ENCODE measurements at places on chromosomes 12 and 14.

DNA sequence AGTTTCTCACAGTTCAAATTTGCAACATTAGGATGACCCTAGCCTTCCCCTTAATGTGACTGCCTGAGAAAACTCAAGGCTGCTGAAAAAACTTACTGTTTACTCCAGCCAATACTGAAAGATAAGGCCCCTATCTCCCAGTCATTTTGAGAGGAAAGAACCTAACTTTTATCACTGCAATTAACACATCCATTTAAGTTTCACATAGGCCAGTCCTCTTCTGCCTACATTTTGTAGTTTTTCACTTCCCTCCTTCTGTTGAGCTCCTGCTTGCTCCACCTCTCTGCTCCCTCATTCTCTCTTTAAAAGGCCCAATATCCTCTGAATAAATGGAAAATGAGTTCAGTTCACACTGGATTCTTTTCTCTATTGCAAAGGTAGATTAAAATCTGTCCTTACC, 1996.2 kb upstream of the FLRT2 start:
- no peak for DNase-seq

DNA sequence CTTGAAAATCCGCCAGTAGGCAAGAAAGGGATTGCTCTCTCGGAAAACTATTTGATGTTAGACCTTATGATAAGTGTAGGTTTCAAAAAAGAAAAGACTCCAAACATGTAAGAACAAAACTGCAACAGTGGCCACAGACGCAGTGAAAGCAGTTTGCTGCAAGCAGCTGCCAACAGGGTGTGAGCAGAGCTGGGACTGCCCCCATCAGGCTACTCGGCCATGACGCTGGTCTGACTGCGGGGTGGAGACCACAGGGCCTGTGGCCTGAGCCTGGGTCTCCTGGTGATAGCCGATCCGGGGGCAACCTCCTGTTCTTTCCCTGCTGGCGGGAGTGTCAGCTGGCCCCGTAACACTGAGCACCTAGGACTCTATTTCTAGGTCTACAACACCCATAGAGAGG, 63.2 kb downstream of the AMN start:
- DNase-seq = no peak

DNA sequence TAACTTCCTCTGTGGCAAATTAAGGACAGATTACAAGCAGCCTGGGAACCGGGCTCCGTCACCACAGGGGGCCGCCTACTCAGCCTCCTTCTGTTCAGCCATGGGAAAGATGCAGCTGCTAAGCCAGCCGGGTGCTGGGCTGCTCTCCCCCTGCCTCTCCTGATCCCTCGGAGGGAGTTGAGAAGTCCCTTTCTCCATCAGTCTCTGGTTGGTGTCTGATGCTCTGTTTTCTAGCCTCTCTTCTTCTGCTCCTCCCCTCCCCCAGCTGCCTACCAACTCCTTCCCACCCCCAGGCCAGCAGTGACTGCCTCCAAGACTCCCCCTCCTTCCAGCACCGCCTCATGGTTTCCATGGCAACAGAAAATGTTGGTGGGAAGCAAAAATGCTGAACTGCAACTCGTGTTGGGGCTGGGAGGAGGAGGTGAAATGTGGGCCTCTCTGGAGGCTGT, 486.7 kb downstream of the APAF1 start:
- peak; percentile 65 for DNase-seq

GRCh38 chr12:47022296-47022695, 57.1 kb upstream of the PCED1B start:
- DNase-seq = peak; percentile 59

- peak; percentile 11 for DNase-seq
These were observed 105.0 kb downstream of the FAR2 start for GRCh38 chr12:29253906-29254625.

DNA sequence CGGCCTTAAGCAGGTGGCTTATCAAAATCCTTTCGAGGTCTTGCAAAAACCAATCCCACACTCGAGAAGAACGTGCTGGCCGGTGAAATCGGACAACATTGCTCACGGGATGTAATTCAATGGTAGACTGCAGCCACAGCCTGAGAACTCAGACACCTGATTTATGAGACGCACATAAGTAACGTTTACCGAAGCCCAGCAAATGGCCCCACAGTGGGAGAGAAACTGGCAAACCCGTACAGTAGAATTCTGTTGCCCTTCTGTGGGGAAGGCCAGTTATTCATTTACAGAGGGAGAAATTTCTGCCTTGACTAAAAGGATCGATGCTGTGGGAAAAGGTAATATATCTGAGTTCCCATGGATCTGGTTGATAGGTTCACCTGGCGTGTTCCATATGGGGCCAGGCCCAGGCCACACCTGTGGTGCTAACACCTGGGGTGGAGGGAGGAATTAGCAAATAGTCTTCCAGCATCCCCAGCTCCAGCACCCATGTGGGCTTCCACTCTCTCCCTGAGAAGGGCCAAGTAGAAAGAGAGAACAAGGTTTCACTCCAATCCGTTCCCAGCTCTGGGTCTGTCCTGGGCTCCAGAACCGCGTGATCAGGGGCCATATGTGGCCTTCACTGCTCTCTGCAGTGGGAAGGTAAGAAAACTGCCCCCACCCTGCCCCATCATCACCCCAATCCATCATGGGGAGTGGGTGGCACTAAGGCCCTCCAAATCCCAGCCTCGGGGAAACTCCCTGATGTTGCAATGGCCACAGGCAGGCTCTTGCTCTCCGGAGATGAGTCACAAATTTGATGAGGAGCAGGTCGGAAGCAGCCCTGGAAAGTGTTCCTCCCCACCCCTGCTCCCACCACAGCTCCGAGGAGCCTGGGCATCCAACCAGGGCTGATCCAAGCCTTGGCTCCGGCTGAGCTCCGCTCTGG, 12.7 kb downstream of the BDKRB1 start:
- DNase-seq = peak; percentile 62

GRCh38 chr12:65324056-65324455, 45.6 kb downstream of the MSRB3 start:
- no peak for DNase-seq

DNA sequence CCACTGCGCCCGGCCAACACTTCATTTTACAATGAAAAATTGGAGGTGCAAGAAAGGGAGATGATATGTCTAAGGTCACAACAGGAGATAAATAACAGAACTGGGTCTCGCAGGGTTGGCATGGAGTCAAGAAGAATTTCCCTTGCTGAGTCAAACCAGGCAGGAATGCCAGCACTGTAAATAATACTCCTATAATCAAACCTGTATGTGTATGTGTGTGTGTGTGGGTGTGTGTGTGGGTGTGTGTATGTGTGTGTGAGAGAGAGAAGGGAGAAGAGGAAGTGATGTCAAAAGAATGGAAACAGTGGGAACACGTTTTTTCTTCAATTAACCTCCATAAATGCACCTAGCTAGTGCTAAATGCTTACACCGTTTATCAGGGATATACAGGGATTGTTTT, 70.4 kb downstream of the TMEM116 start:
- DNase-seq = peak; percentile 23

DNA sequence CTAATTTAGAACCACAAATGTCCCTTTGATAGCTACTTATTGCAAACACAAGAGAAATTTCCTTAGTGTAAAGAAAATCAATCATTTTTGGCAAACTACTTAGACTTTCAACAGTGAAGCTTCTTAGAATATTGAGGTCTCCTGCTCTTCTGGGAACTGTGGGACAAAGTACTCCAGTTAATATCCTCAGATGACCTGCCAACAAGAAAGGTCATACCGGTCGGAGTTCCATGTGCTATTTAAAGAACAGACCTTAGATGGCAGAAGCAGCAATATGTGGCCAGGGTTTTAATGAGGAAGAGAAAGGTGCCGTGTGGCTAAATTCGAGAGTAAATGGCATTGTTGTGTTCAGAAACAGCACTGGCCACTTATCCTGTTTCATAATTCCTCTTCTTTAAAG, 114.7 kb upstream of the AMIGO2 start:
- no peak for DNase-seq

- no peak for DNase-seq
These were observed 8.4 kb upstream of the KRT6A start for GRCh38 chr12:52501490-52501889.

DNA sequence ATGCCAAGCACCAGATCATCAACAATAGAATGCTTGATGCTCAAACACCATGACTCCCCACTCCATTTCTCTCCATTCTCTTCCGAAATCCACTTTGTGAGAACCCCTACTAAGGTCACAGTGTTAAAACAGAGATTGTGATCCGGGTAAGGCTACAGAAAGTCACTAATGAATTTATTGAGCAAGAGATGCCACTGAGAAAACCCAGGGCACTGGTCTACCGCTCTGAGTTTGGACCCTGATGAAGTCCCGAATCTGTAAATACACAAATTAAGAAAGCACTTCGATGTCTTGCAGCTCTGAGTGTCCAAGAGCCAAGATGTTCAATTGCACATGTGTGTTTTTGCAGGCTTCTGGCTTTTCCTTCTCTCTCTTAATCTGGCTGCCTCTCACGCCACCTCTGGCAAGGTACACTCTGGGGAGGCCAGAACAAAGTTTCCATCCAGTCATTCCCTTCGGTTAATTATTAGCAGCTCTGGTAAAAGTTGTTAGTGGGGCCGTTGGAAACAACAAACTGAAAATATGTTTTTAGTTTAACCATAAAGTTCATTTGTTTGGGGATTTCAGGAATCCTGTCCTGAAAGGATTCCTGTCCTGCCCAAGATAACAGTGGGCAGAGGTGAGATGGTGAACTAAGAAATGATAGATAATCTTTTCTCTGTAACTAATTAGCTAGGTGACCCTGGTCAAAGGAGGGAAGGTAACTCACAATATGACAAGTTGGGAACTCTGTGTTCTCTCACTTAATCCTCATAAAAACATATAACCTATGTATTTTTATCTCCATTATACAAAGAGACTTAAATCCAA, 75.4 kb downstream of the BTG1 start:
- no peak for DNase-seq

DNA sequence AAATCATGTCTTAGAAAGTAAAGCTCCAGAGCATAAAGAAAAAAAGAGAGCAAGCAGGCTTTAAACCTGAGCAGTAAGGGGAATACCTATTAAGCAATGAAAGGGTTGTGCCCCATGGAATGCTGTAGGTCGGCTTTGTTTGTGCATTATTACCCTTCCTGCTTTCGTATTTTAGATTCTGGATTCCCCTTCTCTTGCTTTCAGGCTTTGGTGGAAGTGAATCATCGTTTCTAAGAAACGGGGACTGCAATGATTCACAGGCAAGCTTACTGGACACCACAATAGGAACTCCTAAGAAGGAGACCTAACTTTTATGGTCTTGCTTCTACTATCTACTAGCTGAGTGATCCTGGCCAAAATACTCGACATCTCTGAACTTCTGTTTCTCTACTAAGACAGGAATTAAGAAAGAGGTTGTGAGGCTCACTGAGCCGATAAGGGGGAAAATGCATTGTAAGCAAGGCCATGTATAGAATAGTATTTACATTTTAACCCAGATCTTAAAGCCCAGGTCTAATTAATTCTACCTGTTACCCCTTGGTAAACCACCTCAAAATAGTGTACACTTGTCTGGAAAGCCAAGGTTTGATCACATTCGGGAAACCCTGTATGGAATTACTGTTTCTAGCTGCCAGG, 1.2 kb upstream of the BMAL2 start:
- DNase-seq = peak; percentile 81

DNA sequence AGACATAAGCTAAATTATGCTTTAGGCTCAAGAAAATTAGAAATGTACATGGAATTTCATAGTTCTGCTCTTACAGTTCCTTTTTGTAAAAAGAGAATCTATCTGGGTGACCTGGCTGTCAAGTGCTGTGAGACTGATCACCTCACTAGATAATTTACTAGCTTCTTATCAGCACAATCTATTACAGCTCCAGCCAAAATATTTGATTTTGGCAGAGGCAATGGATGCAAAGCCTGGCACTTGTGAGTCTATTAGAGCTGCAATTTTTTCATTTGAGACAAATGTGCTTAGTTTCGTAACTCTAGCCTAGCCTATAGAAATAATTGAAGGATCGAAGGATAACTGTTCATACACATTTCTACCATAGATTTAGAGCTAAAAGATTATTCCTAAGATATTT, 927.5 kb downstream of the SLC6A15 start:
- DNase-seq = no peak

GRCh38 chr12:9244894-9245293, 36.7 kb upstream of the PZP start:
- DNase-seq = no peak

- DNase-seq = no peak
These were observed 20.8 kb upstream of the HSPB8 start for GRCh38 chr12:119157978-119158377.

- DNase-seq = peak; percentile 70
These were observed at the start of gene TMEM106C for GRCh38 chr12:47963340-47964040. TMEM106C (plus strand) TSS chr12:47963596; CDS start chr12:47964237, 641 bp downstream.

Measured in astrocyte of the cerebellum (primary cell).